ENCODE measurements at places on chromosomes 5 and 9.
A peak's percentile ranks its signal among the peaks of the same experiment; 100 is the strongest.

- peak; percentile 40 for DNase-seq
These were observed 202.0 kb upstream of the HAPLN1 start for GRCh38 chr5:83922699-83923098.

DNA sequence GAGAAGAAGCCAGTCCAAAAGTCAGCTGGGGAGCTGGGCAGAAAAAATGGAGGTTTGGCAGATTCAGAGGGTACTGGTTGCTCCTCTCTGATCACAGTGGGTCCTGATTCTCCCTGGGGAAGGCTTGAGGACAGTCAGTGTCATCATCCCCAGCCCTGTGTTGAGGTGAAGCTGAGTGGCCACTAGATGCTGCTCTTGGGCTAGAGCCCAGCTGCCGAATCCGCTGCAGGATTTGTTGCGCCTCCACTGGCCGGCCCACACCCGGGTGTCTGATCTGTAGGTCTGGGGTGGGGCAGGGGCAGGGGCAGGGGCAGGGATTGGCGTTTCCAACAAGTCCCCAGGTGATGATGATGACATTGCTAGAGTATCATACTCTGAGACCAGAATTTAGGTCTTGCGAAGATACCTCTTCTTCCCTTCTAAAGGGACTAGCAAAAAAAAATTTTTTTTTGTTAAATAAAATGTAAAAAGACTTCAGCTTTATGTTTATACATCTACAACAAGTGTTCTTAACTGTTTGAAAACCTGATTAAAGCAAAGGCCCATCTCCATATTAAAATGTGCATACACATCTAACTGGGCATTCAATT, 106.8 kb downstream of the PDE6A start:
- DNase-seq, result peak; percentile 63

DNA sequence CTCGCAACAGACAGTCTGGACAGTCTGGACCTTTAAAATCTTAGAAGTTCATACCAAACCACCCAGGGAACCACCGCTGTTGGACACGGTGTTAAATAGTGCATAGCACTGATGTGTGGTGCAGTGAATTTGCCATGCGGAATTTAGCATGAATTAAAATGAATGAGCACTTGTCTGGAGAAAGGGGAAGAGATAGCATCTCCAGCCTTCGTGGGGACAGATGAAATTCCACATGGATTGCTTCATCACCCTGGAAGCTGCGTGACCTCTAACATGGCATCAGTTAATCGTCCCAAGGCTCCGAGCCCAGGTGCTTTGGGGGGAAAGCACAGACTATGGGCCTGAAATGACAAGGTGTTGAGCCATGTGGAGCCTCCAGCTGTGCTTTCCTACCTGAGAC, 91.4 kb downstream of the ADAMTS16 start:
- no peak for DNase-seq

GRCh38 chr5:10634050-10634449, 70.2 kb downstream of the ANKRD33B start:
- DNase-seq, result no peak

GRCh38 chr5:15320871-15321270, 179.1 kb upstream of the FBXL7 start:
- peak; percentile 68 for DNase-seq

GRCh38 chr5:90168399-90168798, 241.2 kb downstream of the CETN3 start:
- DNase-seq, result no peak

- no peak for DNase-seq
These were observed 39.7 kb upstream of the TJP2 start for GRCh38 chr9:69134412-69134811.

- DNase-seq, result no peak
These were observed 56.1 kb upstream of the TUT7 start for GRCh38 chr9:86410281-86410680.

GRCh38 chr5:138870611-138871010, 4.5 kb downstream of the LRRTM2 start:
- DNase-seq, result peak; percentile 47

DNA sequence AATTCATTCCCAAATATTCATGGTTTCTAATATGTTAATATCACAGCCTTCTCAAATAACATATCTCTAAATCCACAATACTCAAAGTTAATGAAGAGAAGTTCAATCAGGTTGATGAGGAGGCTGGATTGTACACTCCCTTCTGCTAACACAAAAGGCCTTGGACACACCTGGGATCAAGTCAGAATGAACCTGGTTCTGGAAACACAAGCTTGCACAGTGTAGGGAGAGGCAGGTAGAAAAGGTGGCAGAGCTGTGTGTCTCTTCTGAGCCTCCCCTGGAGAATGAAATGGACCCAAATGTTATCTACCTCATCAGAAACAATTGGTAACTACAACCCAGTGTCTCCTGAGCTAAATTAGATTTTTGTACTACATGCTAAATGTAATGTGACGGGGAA, 40.7 kb upstream of the FBP1 start:
- DNase-seq, result no peak

- DNase-seq, result no peak
These were observed 1262.0 kb upstream of the DMAC1 start for GRCh38 chr9:9061627-9062026.

- DNase-seq, result no peak
These were observed 33.3 kb upstream of the SLCO6A1 start for GRCh38 chr5:102532123-102532522.

DNA sequence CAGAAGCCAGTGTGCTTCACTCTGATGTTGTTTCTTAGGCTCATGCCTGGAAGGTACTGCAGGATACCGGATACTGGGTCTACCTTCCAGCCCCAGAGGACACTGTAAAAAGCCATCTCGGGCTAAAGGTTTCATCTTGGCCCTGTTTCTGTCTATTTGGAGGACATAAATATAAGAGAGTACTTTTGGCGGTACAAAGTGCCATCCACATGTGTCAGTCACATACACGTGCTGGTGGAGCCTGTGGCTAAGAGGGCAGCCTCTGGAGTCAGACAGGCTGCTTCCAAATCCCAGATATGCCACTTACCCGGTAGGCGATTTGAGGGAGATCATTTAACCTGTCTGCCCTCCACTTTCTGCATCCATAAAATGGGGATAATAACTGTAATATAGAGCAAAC, 160.4 kb downstream of the NR3C1 start:
- DNase-seq, result no peak

- no peak for DNase-seq
These were observed 93.4 kb downstream of the PLK2 start for GRCh38 chr5:58366461-58366860.

- DNase-seq, result no peak
These were observed 41.2 kb downstream of the FREM1 start for GRCh38 chr9:14868772-14869583.

- DNase-seq, result no peak
These were observed 170.7 kb upstream of the PHYKPL start for GRCh38 chr5:178403351-178403750.

DNA sequence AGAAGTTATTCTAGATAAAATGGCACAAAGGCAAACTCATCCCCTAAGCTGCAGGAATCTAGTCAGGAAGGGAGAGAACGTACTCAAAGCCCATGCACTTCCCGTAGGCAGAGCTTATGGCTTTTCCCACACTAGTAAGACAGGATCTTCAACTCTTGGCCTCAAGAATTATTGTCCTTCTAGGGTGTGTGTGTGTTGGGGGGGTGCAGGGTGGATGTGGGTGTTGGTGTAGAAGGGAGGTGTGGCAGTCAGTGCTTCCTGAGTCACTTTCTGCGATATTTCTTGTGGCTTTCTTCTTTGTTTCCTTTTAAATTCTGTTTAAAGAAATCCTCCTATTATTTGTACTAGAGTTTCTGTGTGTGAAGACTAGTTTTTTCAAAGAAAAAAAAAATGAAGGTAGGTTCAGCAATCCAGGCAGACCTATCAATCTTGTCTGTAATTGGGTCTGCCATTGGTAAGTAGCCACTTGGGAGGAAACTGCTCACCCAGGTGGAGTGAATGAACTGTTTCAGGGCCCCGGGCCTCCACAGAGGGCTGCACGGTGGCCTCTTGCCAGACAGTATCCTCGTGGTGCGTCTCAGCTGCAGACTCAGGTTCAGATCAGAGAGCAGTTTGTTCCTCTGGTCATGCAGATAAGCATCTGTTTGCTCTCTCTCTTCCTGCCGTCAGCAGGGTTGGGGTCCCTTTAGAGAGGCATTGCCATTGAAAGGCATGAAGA, 131.9 kb downstream of the NPR3 start:
- no peak for DNase-seq

DNA sequence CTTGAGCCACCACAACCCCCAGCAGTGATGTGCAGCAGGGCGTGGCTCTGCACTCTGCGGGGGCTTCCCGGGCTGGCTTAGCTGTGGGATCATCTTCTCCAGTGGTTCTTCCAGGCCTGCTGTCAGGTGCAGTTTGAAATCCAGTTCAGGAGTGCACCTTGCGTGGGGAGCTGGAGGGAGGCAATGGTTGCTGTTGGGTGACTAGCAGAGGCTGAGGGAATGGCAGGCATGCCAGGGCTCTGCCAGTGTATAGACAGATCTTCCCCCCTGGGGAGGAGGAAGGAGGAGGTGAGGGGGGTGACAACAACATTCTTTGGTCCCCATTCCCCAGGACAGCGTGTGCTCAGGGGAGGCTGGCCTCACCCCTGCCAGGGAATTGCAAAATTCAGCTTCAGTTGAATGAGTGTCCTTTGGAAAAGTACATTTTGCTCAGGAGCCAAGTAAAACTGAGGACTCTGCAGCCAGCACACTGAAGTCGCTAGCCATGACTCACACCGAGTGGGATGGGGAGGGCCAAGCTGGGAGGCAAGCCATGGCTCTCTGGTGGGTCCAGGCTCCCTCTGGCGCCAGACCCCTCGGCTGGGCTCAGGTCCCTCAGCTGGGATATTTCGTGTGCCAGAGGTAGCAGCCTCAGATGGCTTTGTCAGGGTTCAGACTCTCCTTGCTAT, 35.0 kb downstream of the ERGIC1 start:
- DNase-seq, result peak; percentile 80

DNA sequence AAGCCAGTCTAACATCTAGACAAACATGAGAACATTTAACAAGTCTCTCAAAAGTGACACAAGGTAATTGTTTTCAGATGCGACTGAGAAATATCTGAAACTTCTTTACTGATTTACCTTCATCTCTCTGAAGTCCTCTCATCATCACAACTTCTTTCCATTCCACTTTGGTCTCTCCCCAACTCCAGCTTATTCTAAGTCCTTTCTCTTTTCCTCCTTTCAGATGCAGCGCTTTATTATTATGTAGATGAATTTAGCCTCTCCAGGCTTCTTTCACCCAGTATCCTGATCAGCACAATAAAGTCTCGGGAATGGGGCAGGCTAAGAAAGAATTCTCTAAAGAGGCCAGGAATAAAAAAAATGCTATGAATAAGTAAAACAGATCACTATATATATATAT, 128.0 kb downstream of the KCTD16 start:
- no peak for DNase-seq

DNA sequence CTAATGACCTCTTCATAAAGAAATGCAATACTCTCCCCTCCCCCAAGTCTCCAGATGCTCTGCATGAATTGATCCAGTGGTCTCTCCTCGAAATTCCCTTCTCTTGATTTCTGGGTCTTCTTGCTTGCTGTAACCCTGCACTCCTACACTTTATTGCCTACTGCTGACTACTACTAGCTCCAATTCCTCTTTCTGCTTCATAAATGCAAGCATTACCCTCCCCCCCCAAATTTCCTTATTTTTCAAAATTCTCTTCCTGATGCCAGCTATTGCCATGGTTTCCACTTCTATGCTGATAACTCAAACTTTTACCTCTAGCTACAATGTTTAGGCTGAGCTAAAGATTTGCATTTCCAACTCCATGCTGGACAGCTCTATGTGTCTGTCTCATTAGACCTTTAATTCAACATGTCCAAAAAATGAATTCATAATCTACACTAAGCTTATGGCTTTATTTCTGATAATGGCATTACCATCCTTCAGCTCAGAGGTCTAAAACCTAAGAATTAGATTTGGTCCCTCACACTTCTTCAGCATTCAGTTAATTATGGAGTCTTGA, 1.4 kb downstream of the ZBTB26 start:
- DNase-seq, result no peak

GRCh38 chr9:38334234-38334633, 58.3 kb upstream of the ALDH1B1 start:
- no peak for DNase-seq

GRCh38 chr5:143760131-143760505, 51.8 kb upstream of the HMHB1 start:
- no peak for DNase-seq

DNA sequence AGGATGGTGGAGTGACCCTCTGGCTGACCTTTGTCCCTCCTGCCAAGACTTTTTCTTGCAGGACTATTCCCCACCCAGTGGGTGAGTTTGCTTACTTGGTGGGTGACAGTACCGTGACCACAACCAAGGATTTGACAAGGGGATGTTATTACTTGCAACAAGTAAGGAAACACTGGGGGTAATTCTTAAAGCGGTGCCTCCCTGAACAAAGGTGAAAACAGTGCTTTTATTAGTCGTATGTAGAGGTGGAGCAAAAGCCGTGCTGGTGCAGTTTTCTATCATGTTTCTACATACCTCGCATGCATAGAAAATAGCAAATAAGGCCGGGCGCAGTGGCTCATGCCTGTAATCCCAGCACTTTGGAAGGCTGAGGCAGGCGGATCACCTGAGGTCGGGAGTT, 41.0 kb upstream of the KDM4C start:
- no peak for DNase-seq

Data from midbrain (tissue), 1 donor.